NCI-H2029 treated with DMSO at 0.1 percent for 48 hours (cell line): ENCODE measurements at places on chromosomes 7 and 10.

DNA sequence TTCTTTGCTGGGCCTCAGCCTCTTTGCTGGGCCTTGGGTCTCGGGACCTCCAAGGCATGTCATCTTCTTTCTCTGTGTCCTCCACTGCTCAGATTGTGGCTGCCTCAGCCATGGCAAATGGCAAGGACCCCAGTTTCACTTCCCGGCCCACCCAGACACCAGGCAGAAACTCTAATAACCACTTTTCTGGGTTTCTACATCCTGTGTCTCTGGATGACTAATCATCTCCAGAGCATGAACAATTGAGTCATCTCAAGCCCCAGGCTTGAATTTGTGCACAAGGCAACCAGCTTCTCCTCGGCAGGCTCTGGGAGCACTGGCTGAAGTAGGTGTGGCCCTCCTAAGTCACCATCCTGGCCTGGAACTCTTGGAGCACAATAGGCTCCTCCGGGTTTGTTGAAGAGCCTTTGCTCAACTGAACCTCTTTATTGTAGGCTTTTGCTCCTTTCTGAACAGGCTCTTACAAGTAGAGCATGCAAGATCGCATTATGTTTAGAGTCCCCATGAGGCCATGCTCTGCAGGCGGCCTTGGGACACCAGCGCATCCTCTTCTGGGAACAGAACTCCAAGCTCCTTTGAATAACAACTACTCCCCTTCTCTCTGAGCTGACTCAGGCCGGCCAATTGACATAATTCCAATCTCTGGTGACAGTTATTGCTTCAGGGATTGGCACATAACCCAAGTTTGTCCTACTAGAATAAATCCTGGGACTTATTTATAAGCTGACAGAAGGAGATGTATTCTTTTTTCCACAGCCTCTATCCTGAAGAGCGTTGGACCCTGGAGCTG, 218.1 kb downstream of the WDR11 start:
- DNase-seq = no peak

DNA sequence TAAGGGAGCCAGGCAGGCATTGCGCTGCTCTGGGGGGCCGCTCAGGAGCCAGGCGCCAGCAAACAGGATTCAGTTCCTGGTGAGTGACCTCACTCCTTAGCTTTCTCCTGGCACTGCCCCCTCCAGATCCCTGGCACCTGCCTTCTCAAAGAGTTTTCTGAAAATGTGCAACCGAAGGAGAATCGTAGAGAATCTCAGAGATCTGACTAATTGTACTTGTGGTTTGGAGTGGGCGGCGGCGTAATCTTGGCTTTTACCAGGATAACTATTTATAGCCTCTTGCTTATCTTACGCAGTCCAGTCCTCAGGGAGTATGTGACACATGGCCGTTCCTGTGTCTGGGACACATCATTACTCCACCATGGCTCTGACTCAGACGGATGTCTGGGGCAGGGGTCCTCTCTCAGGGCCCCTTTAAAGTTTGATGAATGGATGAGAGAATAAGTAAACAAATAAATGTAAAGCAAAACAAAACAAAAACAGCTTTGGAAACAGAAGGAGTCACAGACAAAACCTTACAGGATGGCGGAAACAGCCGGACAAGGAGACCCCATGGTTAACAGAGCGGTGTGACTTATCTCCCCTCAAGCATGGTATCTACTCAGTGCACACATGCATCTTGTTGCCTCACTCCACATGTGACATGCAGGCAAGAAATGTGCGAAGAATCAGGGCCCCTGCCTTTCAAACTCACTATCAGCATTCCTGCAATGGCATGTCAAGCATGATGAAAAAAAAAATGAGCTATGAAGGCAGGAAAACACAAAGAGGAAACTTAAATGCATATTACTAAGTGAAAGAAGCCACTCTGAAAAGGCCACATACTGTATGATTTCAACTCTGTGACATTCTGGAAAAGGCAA, 99.7 kb downstream of the TNS3 start:
- DNase-seq = no peak

GRCh38 chr7:5626498-5626897, 155.0 kb downstream of the RNF216 start:
- DNase-seq = no peak

- DNase-seq = no peak
These were observed 234.0 kb upstream of the ZNF32 start for GRCh38 chr10:43882711-43883110.

DNA sequence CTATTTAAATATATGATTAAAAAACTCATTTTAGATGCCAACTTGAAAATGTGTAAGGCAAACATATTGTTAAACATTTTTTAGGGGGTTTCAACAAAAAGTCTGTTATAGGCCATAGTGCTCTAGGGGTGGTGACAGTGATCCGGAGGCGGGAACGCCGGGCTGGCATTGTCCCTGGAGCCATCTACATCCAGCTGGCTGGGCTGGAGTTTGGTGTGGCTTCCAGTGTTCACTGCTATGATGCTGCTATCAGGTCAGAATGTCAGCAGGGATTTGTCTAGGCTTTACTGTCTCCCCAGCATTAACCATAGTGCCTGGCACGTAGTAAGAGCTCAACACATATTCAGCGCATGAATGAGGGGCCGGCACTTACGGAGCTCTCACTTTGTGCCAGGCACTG, 1.9 kb upstream of the SLC18A2 start:
- DNase-seq = no peak

DNA sequence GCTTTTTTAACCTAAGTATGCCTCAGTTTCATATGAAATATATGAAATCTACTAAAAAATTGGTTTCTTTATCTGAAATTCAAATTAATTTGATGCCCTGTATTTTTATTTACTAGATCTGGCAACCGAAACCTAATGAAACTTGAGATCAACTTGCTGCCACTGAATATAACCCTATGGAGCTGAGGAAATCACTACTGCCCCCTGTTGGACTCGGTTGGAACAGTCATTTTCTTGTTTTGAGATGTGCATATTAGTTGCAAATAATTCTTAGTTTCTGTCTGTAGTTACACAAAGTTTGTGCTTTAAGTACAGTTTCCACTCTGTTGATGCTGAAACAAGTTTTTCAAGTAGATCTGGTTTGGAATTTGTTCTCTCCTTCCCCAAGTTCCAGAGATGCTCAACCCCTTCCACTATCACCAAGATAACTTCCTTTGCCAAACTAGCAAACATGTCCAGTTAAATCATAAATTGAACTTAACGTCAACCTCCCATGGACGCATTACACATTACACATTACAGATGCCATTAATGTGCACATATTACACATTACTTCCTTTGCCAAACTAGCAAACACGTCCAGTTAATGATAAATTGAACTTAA, 22.2 kb upstream of the EXOC4 start:
- peak; percentile 67 for DNase-seq

GRCh38 chr7:27160546-27161213, 4.2 kb upstream of the HOXA7 start:
- DNase-seq = peak; percentile 5

DNA sequence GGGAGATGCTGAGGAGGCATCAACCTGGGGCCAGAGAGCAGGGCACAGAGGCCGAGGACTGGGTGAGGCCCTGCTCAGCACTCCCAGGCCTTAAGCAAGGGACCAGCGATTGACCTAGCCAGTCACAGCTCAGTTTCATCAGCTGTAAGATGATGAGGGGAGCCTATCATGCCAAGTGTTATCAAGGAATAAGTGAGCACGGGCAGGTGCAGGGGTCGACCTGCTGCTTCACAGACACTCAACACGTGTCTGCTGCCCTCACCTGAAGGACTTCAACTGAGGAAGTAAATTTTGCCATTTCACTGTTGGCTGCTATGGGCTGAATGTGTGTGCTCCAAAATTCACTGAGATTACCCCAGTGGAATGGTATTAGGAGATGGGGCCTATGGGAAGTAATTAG, 9.9 kb downstream of the C10orf71 start:
- no peak for DNase-seq
